ENCODE measurements at places on chromosomes 4 and X.

DNA sequence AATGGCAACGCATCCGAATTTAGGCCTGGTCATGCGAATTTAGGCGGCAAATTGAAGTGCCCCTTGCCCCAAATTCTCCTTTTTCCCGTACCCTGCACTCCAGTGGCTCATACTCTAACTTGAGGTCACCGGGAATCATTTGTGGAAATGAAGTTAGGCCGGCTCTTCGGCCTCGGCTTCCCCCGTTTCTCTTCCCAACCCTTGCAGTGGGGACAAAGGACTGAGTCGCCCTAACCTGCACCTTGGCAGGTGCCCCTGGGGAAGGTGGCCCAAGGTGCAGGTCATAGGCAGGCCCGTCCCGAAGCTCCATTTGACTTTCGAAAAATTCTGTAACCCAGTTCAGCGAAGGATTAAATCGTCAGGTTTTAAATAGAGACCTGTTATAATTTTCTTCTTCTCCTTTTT lies 811 bp downstream of the SRD5A3 start:
- DNase-seq, result no peak

- DNase-seq, result no peak
These were observed 59.2 kb downstream of the MND1 start for GRCh38 chr4:153403726-153404125.

DNA sequence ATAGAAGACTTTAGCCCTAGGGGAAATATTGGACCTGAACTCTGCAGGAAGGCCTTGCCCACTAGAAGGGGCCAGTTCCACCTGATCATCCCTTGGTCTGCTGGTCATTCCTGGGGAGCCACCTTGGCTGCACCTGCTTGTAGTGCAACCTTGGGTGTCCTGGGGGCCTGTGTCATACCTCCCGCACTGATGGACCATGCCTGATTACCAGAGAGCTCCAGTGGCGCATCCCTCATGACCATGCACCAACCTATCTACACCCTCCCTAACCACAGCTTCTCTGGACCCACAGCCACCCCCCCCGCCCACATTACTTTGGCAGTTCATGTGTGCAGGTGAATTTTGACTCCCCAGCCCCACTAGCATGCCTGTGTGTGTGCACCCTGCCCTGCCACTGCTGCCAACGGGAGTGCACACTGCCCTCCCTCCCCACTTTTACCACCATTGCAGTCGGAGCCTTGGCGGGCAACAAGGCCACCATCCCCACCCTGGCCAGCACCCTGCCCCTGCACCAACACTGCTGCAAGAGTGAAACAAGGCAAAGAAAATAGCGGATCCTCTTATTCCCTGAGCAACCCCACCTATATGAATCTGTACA lies 208.1 kb downstream of the FAM47B start:
- no peak for DNase-seq

GRCh38 chrX:334971-335757 lies 16.6 kb upstream of the GTPBP6 start:
- no peak for DNase-seq

DNA sequence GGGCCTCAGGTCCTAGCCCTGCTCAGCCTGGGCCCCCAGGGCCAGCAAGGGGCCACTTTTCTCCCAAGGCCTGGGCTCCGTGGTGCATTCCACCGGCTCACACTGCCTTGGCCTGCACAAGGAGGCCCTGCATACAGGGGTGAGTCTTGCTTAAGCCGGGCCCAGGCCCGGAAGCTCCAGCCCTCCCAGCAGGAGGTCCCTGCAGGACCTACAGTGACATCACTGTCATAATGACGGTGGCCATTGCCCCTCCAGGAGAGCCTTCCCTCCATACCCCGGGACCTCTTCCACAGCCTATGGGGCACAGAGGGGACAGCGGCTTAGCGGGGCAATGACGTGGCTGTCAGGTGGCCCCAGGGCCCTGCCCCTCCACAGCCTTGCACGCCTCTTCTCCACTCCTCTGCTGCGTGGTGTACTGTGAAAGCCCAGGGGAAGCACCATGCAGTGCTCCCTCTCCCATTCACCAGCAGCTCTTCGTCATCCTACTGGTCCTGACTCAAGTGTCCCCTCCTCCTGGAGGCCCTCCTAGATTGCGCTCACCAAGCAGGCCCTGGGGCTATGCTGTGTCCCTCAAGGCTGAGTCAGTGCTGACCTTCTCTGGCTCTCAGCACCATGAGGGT lies 32.3 kb upstream of the AFAP1 start:
- no peak for DNase-seq

DNA sequence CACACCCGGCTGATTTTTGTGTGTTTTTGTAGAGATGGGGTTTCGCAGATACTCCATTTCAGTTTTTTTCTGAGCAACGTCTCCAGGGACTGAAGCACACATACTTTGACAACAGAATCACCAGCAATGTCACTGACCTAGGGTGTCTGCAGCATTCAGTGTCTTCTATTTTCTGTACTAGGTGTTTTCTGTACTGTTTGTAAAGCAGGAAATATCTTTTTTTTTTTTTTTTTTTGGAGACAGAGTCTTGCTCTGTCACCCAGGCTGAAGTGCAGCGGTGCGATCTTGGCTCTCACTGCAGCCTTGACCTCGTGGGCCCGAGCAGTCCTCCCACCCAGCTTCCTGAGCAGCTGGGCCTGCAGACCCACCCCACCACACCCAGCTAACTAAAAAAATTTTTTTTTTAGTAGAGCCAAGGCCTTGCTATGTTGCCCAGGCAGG lies 8.9 kb downstream of the ADD1 start:
- DNase-seq, result no peak

DNA sequence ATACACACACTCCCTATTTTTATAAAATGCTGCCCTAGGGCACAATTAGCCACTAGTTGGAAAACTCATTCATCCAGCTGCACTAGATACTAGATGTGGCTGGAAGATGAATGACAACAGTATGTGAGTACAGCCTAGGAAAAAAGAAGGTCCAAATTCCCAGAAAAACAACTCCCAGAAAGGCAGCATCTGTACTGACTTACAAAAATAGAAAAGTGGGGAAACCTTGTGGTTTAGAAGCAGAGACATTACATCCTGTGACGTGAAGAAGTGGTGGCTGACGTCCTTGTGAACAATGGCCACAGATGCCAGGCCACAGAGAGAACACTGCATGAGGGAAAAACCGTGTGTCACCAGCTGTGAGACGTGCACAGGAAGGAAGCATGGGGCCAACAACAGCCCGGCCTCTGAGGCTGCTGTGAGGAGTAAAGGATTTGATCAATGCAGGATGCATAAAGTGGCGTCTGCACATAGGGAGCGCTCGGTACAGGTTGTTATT lies 81.2 kb downstream of the SPRY1 start:
- DNase-seq, result no peak

- DNase-seq, result no peak
These were observed 103.6 kb upstream of the TEX13D start for GRCh38 chrX:124228849-124229248.

- no peak for DNase-seq
These were observed 255.1 kb upstream of the GPC4 start for GRCh38 chrX:133670383-133670782.

DNA sequence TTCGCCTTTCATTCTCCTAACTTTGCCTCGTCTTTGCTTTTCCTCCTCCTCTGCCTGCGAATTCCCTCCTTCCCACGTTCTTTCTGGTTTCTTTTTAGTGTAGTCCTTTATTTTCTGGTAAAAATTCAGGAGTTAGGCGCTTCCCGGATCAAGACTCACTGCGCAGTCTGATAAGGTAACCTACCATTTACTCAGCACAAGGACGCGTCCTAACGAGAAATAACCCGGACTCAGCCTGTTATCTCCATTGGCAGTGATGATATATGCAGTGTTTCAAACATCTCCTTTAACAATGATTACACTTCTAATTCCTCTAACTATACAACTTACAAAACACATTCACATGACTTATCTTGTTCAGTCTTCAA lies 357 bp upstream of the ETNPPL start:
- DNase-seq, result no peak

- no peak for DNase-seq
These were observed 330.9 kb downstream of the GBA3 start for GRCh38 chr4:23023666-23024065.

DNA sequence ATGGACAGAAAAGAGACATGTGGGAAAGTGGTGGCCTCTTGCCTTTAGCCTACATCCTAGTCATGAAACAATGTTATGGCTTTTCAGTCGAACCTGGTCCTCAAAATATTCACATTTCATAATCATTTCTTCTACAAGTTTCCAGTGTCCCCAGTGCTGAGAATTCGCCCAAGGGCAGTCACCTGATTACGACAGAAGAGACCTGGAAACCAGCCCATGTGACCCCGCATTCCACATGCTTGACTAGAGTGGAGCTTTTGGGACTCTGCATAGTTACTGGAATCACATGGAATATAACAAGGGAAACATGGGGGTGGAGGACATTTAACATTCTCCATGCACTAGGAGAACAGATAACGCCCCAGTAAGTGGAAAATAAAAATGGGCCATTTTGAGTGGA lies 100.1 kb downstream of the PPARGC1A start:
- no peak for DNase-seq

GRCh38 chr4:140065393-140065792 lies 88.6 kb downstream of the MAML3 start:
- no peak for DNase-seq

Data from SW 1271 (cell line).